ENCODE measurements at places on chromosomes 7 and 10.

DNA sequence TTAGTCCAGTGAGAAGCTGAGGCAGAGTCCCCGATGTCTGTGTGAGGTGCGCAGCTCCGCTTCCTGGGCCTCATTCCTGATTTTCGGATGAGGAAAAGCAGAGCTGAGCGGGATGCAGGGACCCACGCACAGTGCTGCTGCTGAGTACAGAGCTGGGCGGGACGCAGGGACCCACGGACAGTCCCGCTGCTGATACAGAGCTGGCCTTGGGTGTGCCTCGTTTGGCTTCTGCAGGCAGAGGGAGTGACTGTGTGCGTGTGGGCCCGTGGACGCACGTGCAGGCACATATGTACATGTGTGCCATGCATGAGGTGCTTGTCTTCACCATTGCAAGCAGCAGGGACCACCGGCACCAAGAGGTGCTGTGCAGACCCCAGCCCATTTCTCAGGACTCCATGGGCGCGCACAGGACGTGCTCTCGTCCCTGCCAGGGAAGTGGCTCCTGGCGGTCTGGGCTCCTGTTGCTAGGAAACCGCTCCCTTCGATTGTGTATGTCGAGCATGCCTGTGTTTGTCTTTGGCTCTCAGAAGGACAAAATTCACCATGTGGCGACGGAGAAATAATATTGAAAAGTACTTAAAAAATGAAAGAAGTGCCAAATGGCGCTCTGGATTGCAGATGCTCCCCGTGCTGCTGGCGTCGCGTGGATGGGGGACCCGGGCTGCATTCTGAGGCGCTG, 303.8 kb upstream of the MKI67 start:
- no peak for DNase-seq

DNA sequence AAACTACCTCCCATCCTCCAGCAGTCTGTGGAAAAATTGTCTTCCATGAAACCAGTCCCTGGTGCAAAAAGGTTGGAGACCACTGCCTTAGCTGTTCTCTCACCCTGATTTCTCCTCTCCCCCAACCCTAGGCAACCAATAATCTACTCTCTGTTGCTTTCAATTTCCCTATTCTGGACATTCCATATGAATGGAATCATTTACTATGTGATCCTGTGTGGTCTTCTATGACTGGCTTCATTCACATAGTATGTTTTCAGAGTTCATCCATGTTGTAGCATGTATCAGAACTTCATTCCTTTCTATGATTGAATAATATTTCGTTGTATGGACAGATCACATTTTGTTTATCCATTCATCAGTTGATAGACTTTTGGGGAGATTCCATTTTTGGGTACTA, 38.3 kb upstream of the DLG5 start:
- DNase-seq = no peak

GRCh38 chr7:28900311-28900710, 57.8 kb downstream of the TRIL start:
- no peak for DNase-seq

DNA sequence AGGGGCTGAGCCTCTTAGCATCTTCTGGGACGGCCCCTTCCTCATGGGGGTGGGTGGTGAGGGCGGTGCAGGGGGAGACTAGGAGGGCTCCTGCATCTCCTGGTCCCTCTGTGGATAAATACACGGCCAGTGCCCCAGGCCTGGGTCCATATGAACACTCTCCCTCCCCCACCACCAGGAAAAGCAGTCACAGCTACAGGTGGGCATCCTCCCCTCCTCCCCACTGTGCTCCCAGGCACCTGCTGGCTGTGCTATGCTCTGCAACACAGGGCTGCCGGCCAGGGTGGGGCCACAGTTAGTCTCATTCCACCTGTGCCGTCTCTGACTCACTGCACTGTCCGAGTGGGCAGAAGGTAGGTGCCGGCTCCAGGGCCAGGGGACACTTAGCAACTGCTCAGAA, 87.3 kb upstream of the INSIG1 start:
- no peak for DNase-seq

- DNase-seq = no peak
Observed at GRCh38 chr7:143202161-143202560, 18.9 kb downstream of the TAS2R39 start.

DNA sequence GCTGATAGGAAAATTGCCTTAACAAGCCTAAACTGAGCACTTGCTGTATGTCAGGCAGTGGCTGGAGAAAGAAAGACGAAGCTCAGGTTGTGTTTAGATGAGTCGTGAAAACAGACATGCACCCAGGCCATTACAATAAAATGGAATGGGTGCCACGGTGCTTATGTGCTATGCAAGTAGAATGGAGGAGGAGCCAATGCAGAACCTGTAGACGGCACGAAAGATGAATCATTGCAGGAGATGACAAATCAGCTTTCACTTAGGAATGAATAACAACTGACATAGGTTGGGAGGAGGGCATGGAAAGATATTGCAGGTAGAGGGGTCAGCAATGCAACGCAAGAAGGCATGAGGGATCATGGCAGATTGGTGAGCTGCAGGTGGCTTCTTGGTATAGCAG, 61.2 kb upstream of the ARHGAP21 start:
- DNase-seq = no peak

GRCh38 chr10:17348501-17349349, 105.7 kb downstream of the ST8SIA6 start:
- DNase-seq = peak; percentile 30

GRCh38 chr10:121438333-121438732, 159.9 kb downstream of the FGFR2 start:
- no peak for DNase-seq

DNA sequence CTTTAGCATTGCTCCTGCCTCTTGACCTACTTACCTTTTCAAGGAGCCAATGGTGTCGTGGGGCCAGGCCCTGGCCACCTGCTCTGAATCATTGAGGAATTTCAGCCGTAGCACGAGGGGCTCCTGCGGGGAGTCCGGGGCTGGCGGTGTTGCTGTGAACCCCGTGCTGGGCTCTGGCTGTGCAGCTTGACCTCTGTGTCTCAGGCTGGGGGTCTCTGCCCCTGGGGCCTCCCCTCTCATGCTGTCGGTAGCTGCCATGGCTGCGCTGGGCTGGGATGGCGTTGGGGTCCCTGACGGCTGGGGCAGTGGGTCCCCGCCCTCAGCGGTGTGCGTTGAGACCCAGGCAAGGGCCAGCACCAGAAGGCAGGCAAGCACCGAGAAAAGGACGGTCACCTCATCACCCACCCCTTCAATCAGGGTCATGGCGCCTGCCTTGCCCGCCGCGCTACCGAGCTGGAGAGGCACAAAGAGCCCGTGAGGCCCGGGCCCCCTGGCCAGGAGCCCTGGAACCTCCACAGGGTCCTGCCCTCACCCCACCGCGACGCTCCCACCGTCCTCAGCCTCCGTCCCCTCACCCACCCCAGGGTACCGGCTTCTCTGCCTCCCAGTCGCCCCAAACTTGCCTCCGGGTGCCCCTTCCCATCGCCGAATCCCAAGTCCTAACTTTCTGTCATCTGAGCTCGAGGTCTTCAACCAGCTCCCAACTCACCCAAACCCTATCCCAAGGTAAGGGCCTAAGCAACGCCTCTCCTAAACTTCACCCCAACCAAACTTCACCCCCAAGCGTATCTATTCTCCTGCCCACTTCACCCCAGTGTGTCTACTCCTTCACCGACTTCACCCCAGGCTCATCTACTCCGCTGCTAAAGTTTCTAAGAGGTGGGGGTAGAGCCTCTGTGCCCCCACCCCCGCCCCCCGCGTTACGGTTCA, 887 bp downstream of the TMUB1 start:
- DNase-seq = no peak

GRCh38 chr10:88705958-88706357, at the start of gene LIPK:
TSS of gene LIPK (plus strand) at chr10:88706249. CDS start at chr10:88724544, 18,295 bp downstream.
- no peak for DNase-seq

DNA sequence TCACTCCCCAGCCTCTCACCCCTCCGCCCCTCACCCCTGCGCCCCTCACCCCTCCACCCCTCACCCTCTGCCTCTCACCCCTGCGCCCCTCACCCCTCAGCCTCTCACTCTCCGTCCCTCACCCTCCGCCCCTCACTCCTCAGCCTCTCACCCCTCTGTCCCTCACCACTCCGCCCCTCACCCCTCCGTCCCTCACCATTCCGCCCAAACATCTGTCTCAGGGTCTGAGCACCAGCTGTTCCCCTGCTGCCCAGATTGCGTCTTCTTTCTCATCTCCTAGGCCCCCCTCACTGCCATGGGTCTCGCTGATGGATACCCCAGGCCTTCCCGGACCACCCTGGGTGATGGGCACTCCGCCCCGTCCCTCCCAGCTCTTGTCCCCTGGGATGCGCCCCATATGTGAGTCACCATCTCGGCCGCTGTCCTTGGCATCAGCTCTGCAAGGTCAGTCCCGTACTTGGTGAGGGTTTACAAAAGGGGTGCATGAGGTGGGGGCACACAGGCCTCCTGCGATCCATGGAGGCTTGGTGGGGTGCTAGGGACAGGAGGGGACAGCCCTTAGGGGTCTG, 65.4 kb upstream of the GNA12 start:
- DNase-seq = no peak

DNA sequence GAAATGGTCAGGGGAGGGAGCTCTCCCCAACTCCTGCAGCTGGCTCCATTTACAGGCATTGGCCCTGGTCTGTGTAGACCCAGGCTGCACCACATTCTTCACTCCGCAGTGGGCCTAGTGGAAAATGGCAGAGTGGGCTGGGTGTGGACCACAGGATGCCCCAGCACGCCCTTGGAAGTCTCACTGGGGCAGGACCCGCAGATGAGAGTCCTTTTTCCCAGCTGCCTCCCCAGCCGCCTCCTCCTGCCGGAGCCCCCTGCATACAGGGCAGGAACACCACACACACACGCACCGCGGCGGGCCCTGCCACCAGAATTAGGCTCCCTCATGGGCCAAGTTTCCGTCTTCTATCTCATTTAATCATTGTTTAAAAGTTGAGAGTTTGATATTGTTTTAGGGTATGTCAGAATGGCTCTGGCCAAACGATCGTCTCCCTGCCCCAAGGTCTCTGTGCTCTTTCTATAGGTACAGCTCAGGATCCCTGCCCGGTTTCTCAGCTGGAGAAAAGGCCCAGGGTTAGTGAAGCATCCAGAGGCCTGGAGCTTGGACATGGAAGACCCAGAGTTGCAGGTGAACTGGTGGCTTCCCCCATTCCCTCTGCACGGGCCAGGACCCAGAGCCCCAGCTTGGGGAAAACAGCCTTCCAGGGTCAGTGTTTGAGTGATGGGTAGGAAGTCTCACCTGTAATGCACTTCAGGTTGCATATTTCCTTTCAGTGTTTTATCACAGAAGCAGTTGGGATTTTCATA, 42.0 kb downstream of the ZNF467 start:
- no peak for DNase-seq

DNA sequence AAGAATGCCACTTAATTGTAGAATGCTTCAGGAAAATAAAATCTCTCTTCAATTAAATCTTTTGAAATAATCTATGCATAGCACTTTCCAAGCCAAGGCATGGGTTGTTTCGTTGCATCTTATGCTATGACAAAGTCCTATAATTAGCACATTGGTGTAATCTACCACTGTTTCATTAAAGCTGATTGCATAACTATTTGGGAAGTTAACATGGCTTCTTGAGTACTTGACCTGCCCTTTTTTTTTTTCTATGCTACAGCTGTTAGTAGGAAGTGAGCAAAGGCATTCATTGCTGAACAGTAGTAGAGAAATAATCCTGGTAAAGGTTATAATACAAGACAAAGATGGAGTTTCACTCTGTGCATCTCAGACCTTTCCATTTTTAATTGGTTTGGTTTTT, 557.2 kb upstream of the CELF2 start:
- DNase-seq = no peak

DNA sequence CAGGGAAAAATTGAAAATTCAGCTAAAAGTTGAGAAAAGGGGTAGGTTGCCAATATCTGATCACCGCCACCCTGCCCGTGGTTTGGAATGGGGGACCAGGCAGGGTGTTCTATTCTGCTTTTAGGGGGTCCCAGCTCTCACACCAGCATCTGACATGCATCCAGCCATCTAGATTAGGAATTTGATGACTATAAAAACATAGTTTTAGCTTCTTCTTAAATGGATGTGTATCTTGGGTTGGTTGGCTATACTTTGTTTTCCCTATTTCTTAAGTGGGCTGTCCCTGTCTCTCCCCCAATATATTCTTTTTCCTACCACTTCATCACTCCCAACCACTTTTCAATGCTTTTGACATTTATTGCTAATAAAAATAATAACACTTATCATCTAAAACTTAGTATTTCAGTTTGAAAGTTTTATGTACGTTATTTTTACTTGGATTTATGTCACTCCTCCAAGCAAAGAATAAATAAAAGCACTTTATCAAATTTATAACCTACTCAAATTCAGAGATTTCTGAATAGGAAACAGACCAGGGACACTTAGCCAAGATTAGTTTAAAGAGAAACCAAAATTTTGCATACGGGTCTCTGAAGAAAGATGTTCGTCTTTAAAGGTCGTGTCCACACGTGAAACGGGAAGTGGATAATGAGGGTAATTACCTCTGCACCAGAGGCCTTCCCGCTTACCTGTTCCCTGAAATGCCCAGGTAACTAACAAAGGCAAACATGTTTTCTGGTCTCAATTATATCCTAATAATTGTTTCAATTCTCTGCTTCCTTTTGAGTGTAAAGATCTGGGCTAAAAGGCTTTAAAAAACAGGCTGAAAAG, 233.2 kb upstream of the AUTS2 start:
- no peak for DNase-seq

DNA sequence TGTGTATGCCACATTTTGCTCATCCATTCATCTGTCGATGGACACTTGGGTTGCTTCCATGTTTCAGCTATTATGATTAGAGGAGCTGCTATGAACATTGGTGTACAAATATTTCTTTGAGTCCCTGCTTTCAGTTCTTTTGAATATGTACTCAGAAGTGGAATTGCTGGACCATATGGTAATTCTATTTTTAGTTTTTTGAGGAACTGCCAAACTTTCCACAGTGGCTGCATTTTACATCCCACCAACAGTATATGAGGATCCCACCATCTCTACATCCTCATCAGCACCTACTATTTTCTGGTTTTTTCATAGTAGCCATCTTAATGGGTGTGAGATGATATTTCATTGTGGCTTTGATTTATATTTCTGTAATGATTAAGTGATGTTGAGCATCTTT, 44.7 kb upstream of the ZMIZ2 start:
- no peak for DNase-seq

DNA sequence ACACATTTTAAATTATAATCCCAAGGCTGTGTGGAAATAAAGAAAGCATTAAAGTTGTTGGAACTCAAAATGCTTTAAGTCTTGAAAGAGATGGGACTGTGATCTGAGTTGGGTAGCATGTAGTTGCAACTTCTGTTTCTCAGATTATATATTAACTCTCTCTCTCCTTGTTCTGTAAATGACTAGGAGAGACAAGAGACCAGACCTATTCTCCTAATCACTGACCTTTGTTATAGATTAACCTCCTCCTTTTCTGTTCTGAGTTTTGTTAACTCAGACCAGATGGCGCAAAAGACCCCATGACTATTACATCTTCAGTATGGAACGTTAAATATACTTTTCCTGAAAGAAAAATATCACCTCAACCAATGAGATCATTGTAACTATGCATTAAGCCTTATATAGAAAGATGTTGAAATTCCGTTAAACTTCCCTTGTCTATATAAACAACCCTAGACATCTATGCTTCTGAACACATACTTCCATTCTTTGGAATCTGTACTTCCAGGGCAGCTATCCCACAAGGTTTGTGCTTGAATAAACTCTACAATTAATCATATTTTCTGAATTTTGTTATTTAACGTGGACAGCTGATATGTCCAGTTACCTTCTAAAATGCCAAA, 143.5 kb upstream of the TRIM24 start:
- DNase-seq = no peak
